Cortex of kidney (tissue), 1 donor: ENCODE measurements at places on chromosomes 1 and 21.

DNA sequence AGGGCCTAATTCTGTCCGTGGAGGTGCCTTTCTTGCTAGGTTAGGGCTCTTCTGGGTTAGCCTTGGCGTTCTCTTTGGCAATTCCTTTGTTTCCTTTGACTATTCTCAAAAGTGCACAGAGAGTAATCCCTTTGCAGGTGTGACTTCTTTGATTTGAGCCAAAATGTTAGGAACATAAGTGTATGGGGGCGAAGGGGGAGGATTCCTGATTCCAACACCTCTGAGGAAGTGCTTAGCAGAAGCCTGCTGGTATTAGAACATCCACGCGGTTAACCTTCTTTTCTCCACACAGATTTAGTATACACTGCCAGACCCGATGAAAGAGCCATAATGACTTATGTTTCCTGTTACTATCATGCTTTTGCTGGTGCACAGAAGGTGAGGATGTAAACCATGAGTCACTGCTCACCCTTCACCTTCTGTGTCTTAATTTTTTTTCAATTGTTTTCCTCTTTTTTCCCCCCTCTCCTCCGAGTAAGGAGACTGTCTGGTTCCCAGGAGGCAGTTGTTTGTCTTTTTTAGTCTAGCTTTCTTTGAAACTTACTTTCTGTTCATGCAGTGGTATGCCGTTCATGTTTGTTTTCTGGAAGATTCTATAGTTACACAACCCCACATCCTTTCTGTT is 48.0 kb downstream of the ACTN2 start:
- DNase-seq = no peak

DNA sequence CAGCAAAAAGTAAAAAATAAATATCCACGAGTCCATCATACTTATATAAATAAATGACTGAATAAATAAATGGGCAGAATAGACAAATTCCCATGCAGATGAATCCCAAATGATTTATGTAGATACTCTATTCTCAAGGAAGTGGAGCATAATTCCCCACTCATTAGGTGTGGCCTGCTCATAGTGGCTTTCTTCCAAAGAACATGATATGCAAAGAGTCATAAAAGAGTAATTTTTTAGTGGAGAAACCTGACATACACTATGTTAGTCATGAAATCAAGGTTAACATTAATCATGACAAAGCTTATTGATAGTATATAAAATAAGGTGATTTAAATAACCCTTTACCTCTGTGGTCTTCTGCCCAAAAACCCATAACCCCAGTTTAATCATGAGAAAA is 298.9 kb downstream of the DPYD start:
- DNase-seq = no peak

GRCh38 chr1:19398309-19398760 is 86.2 kb downstream of the SLC66A1 start:
- no peak for DNase-seq

GRCh38 chr21:37803101-37803651 is 113.1 kb downstream of the KCNJ6 start:
- DNase-seq = no peak

GRCh38 chr1:156385534-156386031 is 16.6 kb downstream of the RHBG start:
- DNase-seq = no peak
